ENCODE measurements at places on chromosomes 11 and 22. TPM values are rescaled to one million over a fixed set of nuclear protein-coding genes. Genes with fewer than 3 reads are reported as not detected.

TMPRSS13 gene
- not detected for total RNA-seq

SLC22A6 gene
- not detected for total RNA-seq

TEX12 gene
- total RNA-seq = 0.59 TPM

BRD1 gene
- 25.9 TPM for total RNA-seq

MYO7A gene
- total RNA-seq = under 0.01 TPM

TYR gene
- not detected for total RNA-seq

TMEM41B gene
- total RNA-seq = 56.1 TPM

ADAMTS15 gene
- total RNA-seq = 4.3 TPM

RIMBP3C gene
- total RNA-seq = 0.29 TPM

OR52E8 gene
- total RNA-seq = not detected

KRTAP5-7 gene
- 0.59 TPM for total RNA-seq

DNA sequence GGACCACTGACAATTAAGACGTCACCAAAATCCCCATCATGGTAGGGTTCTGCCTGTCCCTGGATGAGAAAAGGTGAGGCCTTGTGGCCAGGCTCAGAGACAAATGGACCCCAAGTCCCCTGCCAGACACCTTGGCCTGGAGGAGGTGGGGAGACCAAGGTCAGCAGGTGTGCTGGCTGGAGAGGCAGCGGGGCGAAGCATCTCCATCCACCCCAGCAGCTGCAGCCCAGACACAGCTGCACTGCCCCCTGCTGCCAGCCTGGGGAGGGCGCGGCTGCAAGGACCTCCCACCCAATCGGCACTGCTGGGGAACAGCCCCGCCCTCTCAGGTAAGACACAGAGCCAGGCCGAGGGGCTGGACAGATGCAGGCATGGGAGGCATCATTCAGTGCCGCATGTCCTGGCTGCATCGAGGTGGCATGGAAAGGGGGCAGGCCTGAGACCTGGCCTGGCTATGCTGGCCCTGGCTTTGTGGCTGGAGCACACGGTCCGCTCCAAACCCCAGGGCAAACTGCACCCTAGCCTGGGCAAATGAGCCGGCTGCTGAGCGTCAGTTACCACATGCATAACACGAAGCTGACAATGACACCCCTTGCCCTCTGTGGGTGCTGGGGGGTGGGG, 12.2 kb upstream of the MFNG start:
- no peak overlapping the region for H3K27ac ChIP-seq
- peaks cover 28% of the 10 kb centered on the region for H3K4me1 ChIP-seq
- peaks cover 32% of the 10 kb centered on the region for H3K36me3 ChIP-seq

DNA sequence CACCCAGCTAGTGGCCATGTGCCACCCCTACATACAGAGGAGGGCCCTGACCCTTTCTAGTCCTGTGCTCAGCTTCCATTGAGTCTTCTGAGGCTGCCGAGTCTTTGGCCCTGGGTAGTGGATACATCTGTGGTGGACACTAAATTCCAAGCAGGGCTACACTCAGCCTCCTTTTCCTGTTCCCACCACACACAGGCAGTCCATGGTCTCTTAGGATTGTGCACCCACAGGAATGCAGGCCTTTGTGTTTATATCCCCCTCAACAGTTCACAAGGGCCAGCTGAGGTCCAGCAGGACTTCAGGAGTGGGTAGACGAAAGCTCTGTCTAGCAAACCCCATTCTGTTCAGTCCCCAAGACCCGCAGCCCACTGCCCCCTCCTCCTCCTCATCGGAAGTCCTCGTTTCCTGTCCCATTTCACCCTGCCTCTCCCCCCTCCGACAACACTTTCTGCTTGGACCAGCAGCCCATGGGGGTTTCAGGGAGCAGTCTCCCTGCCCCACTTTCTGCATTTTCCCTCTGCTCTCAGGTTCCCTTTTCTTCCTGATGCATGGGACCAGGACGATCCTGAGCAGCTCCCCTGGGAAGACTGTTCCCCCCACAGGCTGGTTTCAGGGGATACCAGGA, 91.8 kb downstream of the SWAP70 start:
- no peak overlapping the region for H3K4me3 ChIP-seq
- H3K27me3 ChIP-seq = no peaks in the 10 kb centered on the region
- peak; percentile 95 for DNase-seq
- H3K4me1 ChIP-seq = peaks cover 75% of the 10 kb centered on the region

DNA sequence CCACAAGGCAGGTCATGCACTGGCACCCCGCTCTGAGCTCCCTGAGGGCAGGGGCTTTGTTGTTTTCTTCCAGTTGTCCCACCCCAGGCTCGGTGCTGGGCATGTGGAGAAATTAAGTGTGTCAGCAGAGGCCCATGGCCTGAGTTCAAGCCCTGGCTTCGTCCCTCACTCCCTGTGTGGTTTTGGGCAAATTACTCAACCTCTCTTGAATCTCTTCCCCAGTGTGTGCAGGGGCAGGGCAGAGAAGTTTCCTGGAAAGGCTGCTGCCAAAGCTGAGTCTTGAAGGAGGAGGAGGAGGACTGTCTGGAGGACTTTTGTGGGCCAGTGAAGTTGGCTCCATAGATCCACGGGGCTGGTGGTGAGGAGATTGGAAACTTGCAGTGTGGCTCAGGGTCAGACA, 138.1 kb upstream of the E2F8 start:
- no peaks in the 10 kb centered on the region for H3K27me3 ChIP-seq
- no peak overlapping the region for H3K4me3 ChIP-seq
- H3K4me1 ChIP-seq = peaks cover 33% of the 10 kb centered on the region
- H3K27ac ChIP-seq = peak overlapping the region; percentile 86
- H3K36me3 ChIP-seq = no peaks in the 10 kb centered on the region

DNA sequence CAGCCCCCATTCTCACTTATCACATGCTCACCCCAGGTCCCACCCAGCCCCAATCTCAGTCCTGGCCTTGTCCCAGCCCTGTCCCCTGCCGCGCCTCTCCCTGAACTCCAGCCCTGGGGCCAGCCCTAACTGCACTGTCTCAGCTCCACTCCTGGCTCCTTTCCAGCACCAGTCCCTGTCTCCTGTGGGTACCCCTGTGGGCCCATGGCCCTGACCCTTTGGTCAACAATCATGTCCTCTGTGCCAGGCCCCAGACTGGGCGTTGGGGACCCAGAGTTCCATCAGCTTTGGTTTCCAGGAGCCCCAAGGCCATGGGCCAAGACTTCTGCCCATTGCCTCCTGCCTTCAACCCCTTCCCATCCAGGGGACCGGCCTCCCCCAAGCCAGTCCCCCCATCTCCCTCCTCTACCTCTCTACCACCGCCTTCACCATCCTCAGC, 757 bp downstream of the SPI1 start:
- H3K4me3 ChIP-seq = no peak overlapping the region
- H3K4me1 ChIP-seq = peaks cover 4% of the 10 kb centered on the region
- no peak overlapping the region for H3K27ac ChIP-seq
- no peaks in the 10 kb centered on the region for H3K36me3 ChIP-seq
- DNase-seq = peak; percentile 62
- no peaks in the 10 kb centered on the region for H3K27me3 ChIP-seq

DNA sequence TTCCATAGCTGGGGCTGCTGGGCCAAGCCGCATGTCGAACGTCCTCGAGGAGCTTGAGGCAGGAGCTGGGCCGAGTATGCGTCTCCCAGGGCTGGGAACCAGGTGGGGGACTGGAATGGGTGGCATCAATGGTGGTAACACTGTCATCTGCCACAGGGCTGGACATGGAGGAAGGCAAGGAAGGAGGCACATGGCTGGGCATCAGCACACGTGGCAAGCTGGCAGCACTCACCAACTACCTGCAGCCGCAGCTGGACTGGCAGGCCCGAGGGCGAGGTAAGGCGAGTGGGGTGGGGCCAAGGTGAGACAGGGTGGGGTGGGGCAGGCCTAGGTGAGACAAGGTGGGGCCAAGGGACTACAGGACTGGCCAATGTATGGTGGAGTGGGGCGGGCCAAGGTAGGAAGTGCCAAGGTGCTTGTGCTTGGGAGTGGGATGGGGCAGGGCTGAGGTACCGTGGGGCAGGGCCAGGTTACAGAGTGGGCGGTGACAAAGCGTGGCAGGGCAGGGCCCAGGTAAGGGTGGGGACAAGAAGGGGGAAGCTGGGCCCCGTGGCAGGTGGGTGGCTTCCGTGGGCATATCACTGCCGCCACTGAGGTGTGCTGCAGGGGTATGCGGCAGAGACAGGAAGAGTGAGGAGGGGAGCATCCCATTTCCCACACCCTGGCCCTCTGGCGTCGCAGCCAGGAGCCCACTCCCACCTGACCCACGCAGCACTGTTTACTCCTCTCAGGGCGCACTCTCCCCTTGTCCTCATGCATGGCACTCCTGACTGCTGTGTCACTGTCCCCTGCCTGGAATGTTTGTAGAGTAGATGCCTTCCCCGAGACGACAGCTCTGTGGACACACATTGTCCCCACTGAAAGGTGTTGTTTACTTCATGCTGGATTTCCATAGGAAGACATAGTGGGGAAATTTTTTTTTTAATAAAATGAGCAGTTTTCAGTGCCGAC, 27.5 kb upstream of the DGCR8 start:
- H3K27me3 ChIP-seq = no peaks in the 10 kb centered on the region
- H3K27ac ChIP-seq = no peak overlapping the region
- no peak overlapping the region for H3K4me3 ChIP-seq
- peak; percentile 71 for DNase-seq

DNA sequence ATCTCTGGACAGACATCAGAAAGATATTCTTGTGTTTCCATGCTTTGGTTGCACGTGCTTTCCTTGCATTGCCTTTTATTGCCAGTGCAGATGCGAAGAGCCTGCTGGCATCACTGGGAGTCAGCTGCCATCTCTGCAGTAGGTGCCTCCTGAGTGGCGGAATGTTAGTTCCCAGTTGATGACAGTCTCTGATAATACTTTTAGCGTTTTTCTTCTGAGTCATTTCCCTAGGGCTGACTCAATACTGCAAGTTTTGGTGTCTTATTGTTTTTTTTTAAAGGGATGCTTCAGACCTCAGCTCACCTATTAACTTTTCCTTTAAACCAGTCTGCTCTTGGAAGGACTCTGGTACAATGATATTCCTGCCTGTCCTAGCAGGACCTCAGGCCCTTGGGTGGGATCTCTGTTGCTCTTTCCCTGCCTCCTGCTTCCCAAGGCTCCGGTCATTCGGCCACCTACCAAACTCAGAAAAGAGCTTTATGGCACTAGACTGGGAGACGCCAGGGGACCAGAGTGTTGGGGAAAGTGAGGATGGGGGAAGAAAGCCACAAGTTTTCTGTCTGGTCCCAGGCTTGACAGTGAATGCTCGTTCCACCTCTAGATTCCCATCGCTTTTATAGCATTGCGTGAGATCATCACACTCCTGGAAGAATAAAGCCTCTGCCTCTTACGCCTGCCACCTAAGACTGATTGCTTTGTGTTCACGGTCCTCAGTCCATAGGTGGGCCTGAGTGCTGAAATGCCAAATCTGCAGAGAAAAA, 308.7 kb downstream of the DDX10 start:
- peak overlapping the region; percentile 20 for H3K27ac ChIP-seq
- H3K4me3 ChIP-seq = no peak overlapping the region
- no peaks in the 10 kb centered on the region for H3K36me3 ChIP-seq
- peak; percentile 75 for DNase-seq
- no peaks in the 10 kb centered on the region for H3K27me3 ChIP-seq
- H3K4me1 ChIP-seq = peaks cover 13% of the 10 kb centered on the region

GRCh38 chr11:11552529-11553087, 69.2 kb downstream of the GALNT18 start:
- H3K4me3 ChIP-seq = no peak overlapping the region
- peaks cover 4% of the 10 kb centered on the region for H3K27me3 ChIP-seq
- no peak for DNase-seq
- H3K4me1 ChIP-seq = no peaks in the 10 kb centered on the region
- no peak overlapping the region for H3K27ac ChIP-seq
- H3K36me3 ChIP-seq = no peaks in the 10 kb centered on the region

DNA sequence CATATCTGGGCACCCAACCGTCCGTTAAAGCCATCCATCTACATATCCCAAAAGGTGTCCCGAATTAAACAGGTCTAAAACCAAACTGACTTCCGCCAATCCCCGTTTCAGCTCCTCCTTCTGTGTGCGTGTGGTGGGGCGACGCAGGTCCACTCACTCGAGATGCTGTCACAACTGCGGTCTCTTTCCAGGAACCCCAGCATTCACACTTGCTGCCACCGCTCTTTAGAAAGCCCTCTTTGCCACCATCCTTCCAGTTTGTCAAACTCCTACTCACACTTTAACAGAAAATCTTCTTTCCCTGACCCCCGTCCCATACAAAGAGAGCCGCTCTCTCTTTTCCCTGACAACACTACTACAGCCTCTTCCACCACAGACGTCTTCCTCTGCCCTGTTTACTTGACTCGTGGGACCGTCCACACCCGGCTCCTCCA, 467 bp downstream of the ESS2 start:
- peaks cover 35% of the 10 kb centered on the region for H3K36me3 ChIP-seq
- peak overlapping the region; percentile 92 for H3K27ac ChIP-seq
- peaks cover 5% of the 10 kb centered on the region for H3K4me1 ChIP-seq
- peaks cover 25% of the 10 kb centered on the region for H3K27me3 ChIP-seq
- H3K4me3 ChIP-seq = peak overlapping the region; percentile 100
- peak; percentile 93 for DNase-seq

GRCh38 chr11:64403106-64403505, 44.1 kb downstream of the RPS6KA4 start:
- no peak for DNase-seq
- no peaks in the 10 kb centered on the region for H3K36me3 ChIP-seq
- H3K27me3 ChIP-seq = peaks cover 16% of the 10 kb centered on the region
- no peaks in the 10 kb centered on the region for H3K4me1 ChIP-seq
- no peak overlapping the region for H3K27ac ChIP-seq
- H3K4me3 ChIP-seq = no peak overlapping the region

- H3K4me3 ChIP-seq = no peak overlapping the region
- no peak overlapping the region for H3K27ac ChIP-seq
- no peaks in the 10 kb centered on the region for H3K36me3 ChIP-seq
- peaks cover 3% of the 10 kb centered on the region for H3K27me3 ChIP-seq
- H3K4me1 ChIP-seq = no peaks in the 10 kb centered on the region
- DNase-seq = no peak
These were observed 967.5 kb downstream of the NTM start for GRCh38 chr11:132337819-132338416.

DNA sequence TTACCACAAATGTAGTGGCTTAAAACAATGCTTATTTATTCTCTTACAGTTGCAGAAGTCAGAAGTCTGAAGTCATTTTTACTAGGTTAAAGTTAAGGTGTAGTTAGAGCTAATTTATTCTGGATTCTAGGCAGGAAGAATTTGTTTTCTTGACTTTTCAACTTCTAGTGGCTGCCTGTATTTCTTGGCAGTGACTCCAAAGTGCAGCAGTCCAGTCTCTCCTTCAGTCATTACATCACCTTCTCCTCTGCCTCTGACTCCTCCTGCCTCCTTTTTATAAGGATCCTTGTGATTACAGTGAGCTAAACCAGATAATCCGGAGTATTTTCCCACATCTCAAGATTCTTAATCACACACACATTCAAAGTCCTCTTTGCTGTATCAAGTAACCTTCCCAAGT, 581.4 kb downstream of the KCNA4 start:
- no peak for DNase-seq
- H3K27ac ChIP-seq = no peak overlapping the region
- H3K4me3 ChIP-seq = no peak overlapping the region
- H3K36me3 ChIP-seq = no peaks in the 10 kb centered on the region
- no peaks in the 10 kb centered on the region for H3K27me3 ChIP-seq
- H3K4me1 ChIP-seq = no peaks in the 10 kb centered on the region

- DNase-seq = no peak
- no peak overlapping the region for H3K4me3 ChIP-seq
- H3K27me3 ChIP-seq = no peaks in the 10 kb centered on the region
- peaks cover 44% of the 10 kb centered on the region for H3K4me1 ChIP-seq
These were observed 143.2 kb upstream of the TEAD1 start for GRCh38 chr11:12531020-12531419.

- no peak overlapping the region for H3K4me3 ChIP-seq
- H3K27ac ChIP-seq = no peak overlapping the region
- peaks cover 35% of the 10 kb centered on the region for H3K4me1 ChIP-seq
- no peak for DNase-seq
- no peaks in the 10 kb centered on the region for H3K27me3 ChIP-seq
These were observed 86.9 kb upstream of the PARVA start for GRCh38 chr11:12290477-12290922.

- no peaks in the 10 kb centered on the region for H3K36me3 ChIP-seq
- no peak overlapping the region for H3K4me3 ChIP-seq
- no peak overlapping the region for H3K27ac ChIP-seq
- H3K4me1 ChIP-seq = peaks cover 15% of the 10 kb centered on the region
These were observed 39.4 kb upstream of the CFAP300 start for GRCh38 chr11:102007567-102008437.

Data from osteoblast (primary cell).